ENCODE measurements at places on chromosomes 6 and 20.

GRCh38 chr20:9294041-9294440, 220.3 kb upstream of the LAMP5 start:
- no peak for DNase-seq

- no peak for DNase-seq
Measured at GRCh38 chr20:38345643-38346042, 639 bp upstream of the LBP start.

GRCh38 chr6:168778201-168778600, 337.2 kb downstream of the SMOC2 start:
- DNase-seq: no peak

GRCh38 chr6:10612161-10612560, 82.3 kb downstream of the C6orf52 start:
- no peak for DNase-seq

DNA sequence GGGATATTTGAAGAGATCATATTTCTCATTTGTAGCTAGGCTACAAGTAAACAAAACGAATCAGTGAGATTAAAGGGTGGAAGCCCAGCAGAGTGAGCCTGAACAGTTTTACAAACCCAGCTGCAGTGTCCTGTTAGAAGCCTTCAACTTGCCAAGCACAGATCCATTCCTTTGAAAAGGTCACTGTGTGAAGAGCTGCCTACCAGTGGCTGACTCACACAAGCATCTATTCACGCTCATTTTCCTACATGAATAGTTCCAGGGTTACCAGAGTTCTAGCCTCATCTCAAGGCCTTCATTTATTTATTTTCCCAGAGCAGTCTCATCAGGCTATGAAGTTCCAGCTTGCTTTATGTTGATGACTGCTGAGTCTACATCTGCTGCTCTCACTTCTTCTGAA, 25.7 kb upstream of the MLIP start:
- no peak for DNase-seq

GRCh38 chr6:22783931-22784330, 214.6 kb downstream of the HDGFL1 start:
- no peak for DNase-seq

- DNase-seq: no peak
Measured at GRCh38 chr6:168968801-168969200, 284.8 kb downstream of the THBS2 start.

GRCh38 chr6:149252622-149253021, 64.9 kb upstream of the TAB2 start:
- no peak for DNase-seq

DNA sequence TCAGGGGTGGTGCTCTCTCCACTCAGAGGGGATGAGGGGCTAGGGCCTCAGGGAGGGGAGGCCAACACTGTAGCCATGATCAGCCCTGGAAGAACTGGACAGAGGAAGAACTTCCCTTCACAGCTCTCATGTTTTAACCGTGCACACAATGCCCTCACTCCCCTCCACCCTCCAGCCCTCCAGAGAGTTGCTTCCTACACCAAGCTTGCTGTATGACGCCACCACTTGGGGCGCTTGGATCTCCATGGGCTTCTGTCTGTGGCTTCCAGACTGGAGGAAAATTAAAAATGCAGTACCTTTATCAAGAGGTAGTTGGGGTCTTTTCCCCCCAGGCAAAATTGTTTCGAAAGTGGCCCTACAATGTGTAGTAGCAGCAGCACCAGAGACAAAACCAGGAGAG, 48.4 kb downstream of the ARHGAP40 start:
- DNase-seq: no peak

- DNase-seq: no peak
Measured at GRCh38 chr6:151255811-151256210, 16.0 kb downstream of the AKAP12 start.

- DNase-seq: no peak
Measured at GRCh38 chr6:156175971-156176421, 601.2 kb upstream of the ARID1B start.

GRCh38 chr20:45407783-45408645, at the start of gene DBNDD2:
Gene DBNDD2 (plus strand): TSS chr20:45408289. CDS start chr20:45408468, 179 bp downstream.
- DNase-seq: no peak

GRCh38 chr6:128350416-128351254, 169.8 kb downstream of the PTPRK start:
- DNase-seq: no peak

DNA sequence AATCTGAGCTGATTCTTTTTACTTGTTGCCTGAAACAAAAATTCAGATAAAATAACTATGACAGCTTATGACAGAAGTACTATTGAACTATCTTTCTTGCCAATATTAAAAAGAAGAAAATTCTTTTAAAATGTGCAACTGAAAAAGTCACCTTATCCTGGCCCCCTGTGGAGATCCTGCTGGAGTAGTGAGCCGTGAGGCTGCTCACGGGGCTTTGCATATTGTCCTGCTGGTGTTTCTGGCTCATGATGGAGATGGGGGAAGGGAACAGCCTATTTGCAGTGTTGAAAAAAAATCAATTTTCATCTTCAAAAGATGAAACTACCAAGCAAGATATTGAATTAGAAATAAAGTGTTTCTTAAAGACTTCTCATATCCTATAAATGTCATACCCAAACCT, 216.0 kb downstream of the SAMD5 start:
- no peak for DNase-seq

DNA sequence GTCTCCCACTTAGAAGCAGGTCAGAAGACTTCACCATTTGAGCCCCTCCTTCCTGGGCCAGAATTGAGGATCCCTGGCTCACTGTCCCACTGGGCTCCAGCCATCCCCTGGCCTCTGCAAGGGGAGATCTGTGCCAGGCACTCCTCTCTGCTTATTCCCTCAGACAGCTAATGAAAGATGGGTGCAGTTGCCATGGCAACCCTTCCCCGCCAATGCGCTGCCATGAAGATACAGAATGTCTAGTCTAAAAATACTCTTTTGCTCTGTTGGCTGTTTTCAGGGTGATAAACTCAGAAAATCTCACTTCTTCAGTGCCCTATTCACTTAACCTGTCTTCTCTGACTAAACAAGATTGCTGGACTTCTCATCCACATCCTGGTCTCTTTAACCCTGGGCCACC, 13.6 kb upstream of the TTLL2 start:
- no peak for DNase-seq

DNA sequence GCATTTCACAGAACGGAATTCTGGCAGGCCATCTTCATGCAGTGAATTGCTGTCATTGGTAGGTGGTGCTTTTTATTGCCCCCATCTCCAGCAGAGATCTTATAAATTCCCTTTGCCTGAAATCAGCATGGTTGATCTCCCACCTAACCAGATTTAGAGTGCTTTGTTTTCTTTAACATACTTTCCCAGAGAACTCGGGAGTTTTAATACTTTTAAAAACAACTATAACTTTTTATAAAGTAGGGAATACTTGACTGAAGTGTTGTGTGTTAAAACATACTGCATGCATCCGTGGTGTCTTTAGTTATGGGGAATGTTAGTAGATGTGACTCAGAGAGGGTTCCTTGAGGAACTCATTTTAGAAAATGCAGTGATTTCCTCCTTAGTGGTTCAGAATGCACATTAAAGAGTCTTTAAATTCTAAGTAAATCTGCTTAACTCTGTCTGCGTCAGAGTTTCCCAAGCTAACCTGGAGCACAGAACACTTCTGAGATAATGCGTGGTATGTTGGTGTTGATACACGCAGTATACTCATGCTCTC, 54.9 kb downstream of the AKAP12 start:
- no peak for DNase-seq

GRCh38 chr6:18823782-18824386, 436.7 kb downstream of the RNF144B start:
- peak; percentile 17 for DNase-seq

DNA sequence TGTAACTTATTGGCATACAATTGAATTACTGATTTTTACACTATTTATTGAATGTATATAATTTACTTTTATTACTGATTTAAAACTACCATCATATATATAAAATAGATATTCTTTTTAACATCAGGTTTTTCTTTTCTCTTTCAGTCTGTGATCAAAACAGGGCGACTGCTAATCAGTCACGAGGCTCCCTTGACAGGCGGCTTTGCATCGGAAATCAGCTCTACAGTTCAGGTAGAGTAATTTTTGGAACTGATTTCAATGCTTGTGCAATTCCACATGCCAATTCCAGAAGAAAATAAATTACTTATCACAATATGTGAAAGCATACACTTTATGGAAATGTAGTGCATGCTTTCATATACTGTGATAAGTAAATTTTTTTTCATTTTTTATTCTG, 166.5 kb downstream of the BCKDHB start:
- DNase-seq: no peak

GRCh38 chr6:85058806-85059205, 294.4 kb upstream of the TBX18 start:
- no peak for DNase-seq

DNA sequence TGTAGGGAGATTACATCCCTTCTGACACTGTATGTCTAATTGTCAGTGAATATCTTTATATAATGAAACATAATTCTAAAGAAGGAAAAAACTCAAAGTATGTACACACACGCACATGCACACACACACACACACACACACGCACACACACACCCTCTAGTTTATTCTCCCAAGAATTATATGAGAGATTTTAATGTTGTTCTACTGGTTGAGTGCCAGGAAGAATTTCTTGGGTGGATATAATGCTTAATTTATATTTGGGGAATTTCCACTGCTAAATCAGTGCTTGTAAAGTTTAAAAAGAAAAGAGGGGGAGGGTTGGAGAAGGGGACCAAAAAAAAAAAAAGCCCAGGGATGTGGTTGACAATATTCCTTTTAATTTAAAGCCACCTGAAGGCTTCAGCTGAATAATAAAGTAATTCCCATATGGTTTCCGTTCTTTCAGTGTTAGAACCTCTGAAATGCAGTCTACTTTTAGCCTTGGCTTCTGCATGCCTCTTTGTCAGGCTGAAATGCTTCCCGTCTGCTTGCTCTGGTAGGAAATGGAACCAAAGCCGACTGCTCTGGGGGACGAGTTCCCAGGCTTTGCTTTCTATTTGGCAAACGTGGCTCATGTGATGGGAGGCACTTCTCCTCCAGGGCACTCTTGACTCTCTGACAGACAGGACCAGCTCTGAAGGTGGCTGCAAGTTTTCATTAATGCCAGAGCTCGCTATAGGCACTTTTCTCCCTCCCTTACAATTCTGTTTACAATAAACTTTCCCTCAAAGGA, 225.4 kb downstream of the PRL start:
- DNase-seq: no peak

DNA sequence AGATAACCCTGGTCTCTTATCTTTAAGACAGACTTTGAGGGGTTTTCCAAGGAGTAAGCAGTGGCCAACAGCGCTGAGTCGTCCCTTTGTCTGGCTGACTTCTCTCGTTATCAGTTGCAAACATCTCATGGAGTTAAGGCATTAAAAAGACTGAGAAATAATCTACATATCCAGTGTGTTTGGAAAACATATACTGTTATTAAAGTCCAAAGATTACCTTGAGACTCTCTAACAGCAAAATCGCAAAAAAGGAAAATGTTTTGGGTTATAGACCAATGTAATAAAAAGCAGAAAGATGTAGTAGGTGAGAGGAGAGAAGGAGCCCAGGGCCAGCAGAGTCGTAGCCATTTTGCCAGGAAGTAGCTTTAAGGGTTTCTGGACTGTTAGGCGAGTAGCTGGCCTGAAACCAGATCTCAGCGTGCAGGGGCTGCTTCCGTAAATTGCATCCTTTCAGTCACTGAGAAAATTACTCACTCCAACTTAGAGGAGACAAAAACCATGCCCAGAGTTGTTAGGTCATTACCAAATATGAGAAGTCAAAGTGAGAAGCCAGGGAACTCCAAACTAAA, 24.6 kb downstream of the MYLK4 start:
- DNase-seq: no peak

DNA sequence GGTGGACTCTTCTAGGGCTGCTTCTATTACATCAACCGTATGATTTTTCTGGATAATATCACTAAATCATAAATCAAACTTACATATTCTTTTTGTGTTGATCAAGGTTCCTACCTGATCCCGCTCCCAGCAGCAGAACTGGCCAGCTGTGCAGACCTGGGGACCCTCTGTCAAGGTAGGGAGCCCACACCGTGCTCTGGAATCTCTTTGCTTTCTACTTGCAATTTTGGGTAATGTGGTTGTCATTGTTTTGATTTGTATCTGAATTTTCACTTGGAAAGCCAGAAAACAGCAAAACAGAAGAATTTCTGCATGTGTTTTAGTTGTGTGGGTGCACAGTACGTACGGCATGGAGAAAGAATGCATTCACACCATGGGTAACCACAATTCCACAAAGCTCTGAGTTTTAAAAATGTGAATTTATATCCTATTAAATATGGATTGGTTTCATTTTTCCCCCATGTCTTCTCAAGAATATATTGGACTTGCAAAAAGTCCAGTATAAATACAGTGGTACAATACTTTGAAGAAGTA, 80.1 kb downstream of the ADGRG6 start:
- DNase-seq: no peak

GRCh38 chr20:62336329-62336728, 30.8 kb downstream of the LAMA5 start:
- DNase-seq: no peak

DNA sequence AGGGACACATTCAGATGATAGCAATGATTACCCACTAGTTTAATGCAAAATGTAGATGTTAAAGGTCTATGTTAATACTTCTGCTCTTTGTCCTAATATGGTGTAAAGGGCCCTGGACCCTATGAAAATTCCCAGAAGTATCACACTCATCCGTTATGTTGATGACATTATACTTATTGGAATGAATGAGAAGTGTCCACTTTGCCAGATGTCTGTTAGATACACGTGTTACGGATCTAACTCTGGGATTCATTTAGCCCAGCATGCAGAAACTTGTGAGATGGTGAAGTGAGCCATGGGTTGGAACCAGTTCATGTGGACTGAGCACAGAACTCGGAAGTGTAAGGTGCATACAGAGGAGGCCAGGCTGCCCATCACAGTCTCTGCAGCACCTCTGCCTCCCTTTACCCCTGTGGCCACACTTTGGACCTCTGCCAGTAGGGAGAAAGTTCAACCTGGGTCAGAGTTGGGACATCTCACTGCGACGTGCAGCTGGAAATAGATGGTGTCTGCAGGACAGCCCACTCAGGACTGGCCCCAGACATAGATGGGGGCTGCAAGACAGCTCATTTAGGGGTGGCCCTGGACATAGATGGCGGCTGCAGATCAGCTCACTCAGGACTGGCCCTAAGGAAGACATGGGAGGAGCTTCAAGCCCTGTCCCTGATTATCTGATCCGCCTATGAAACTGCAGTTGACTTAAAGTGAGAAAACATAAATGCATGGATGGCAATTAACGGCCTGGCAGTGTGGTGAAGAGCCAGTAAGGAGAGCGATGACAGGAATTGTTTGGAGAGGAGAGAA, 71.2 kb upstream of the THBS2 start:
- DNase-seq: no peak

DNA sequence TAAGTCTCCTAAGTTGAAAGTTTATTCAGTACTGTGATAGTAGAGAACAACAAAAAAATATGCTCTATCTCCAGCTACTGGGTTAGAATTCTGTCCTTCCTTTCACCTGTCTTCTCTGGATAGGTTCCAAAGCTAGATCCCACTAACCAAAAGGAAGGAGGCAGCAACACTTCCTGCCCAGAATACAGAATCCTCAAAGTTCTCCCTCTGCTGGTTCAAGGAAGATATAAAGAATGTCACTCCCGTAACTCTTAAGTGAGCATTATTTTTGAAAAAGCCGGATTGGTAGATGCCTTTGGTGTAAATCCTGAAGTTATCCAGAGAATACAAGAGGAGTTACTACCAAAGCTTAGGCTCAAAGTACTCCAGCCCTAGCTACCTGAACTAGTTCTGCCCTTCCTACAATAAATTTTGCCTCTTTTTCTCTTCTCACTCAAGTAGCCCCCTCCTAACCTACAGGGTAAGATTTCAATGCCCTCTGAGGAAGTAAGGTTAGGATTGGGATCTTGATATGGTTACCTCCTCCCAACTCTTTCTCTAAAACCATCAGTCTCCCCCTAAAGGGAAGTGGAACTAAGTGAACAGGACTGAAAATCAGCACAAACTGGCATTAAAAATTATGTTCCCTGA, 26.0 kb upstream of the CRIP3 start:
- no peak for DNase-seq

Measured in stimulated activated CD4-positive, alpha-beta T cell treated with anti-CD3 and anti-CD28 coated beads, Interleukin-4, amount 100 ng/mL, for 1 hour (primary cell).